Activated CD4-positive, alpha-beta T cell treated with anti-CD3 and anti-CD28 coated beads, Interleukin-2, Interleukin-6, amounts not matched to agents 100 ng/mL and 50 ng/mL, durations not matched to agents 16 hours and 8 hours (primary cell): ENCODE measurements at places on chromosomes 2 and 18.

DNA sequence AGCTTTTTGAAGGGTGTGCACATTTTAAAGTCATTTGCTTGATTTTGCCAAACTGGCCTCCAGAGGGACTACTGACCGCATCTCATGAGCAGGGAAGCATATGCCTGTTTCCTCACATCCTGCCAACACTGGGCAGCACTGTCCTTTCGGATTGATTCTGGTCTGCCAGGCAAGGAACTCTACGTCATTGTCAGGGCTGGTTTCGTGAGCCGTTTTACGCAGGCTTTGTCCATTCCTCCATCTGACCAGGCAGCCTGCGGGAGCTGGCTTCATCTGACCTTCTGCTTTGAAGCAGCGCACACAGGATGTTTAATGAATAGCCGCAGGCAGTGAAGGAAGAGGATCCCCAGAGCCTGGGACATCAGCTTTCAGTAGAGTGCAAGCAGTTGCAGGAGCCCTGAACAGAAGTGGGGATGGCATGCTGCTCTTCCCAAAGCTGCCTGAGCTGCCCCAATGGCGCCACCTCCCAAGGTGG lies 46.3 kb upstream of the SEMA4C start:
- DNase-seq = no peak

DNA sequence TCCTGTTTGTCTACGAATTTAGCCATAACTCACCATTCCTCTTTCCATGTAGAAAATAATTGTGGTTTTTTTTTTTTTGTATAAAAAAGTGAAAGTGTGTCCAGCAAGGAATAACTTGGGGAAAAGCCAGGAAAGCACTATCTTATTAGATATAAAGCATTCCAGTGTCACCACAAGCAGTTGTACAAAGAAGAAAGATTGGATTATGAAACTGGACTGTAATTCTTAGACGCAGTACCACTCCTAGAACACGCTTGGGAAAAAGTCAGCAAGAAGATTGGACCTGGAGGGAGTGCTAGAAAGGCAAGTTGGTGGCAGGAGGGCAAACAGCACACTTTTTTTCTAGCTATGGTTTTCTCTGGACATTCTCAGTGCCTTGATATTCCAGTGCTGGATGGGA lies 186.7 kb downstream of the PARD3B start:
- DNase-seq = no peak

DNA sequence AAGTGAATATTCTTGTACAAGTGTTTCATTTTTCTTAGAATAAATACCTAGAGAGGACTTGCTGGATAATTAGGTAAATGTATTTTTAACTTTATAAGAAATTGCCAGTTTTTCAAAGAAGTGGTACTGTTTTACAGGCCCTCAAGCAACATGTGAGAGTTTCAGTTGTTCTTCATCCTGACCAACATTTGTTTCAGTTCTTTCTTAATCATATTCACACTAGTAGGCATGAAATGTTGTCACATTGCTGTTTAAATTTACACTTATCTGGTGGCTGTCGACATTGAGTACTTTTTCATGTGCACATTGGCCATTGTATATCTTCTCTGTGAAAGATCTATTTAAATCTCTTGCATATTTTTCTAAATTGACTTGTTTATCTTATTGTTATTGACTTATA lies 178.1 kb downstream of the ACOXL start:
- DNase-seq = no peak

- peak; percentile 91 for DNase-seq
These were observed at the start of gene CDK5R2 for GRCh38 chr2:218959141-218959731. Gene CDK5R2, plus strand, starts transcription at chr2:218959666. Its CDS starts 155 bp downstream, at chr2:218959821.

DNA sequence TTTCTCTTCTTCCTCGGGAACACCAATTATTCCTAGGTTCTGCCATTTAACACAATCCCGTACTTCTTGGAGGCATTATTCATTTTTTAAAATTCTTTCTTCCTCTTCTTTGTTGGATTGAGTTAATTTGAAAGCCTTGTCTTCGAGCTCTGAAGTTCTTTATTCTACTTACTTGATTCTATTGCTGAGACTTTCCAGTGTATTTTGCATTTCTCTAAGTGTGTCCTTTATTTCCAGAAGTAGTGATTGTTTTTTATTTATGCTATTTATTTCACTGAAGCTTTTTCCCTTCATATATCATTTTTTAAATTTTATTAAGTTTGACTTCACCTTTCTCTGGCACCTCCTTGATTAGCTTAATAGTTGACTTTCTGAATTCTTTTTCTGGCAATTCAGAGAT lies 13.6 kb upstream of the UPP2 start:
- DNase-seq = no peak

DNA sequence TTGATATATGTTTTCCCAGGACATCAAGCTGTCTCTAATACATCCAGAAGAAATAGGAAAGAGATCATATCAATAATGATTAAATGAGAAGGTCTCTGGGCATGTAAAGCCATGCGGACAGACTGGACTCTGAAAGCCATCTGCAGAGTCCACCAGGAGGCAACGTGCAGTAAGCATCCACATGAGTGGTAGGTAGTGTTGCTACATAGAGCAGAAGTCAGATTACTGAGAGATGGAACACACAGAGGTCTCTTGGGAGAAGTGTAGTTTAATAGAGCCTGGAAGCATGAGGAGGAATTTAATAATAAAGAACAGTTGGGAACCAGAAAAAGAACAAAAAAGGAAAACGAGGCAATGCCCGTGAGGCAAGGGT lies 758.1 kb upstream of the DDX18 start:
- DNase-seq = no peak

- DNase-seq = no peak
These were observed 61.2 kb downstream of the CCDC85A start for GRCh38 chr2:56244911-56245530.

DNA sequence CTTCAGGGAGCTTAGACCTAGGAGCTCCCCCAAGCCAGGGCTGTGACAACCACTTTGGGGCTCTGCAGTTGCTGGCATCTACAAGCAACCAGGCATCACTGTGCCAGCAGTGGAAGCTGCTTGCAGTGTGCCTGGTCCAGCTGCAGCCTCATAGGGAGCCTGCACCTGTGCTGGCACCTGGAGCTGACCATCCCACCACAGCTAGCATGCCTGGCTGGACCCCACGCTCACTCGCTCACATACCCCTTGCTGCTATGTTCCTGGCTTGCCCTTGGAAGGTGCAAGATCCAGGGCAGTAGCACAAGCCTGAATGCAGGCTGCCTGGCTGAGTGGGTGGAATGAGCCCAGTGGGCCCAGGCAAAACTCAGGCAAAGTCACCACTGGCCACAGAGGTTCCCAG lies 82.5 kb downstream of the ZNF804A start:
- DNase-seq = no peak

DNA sequence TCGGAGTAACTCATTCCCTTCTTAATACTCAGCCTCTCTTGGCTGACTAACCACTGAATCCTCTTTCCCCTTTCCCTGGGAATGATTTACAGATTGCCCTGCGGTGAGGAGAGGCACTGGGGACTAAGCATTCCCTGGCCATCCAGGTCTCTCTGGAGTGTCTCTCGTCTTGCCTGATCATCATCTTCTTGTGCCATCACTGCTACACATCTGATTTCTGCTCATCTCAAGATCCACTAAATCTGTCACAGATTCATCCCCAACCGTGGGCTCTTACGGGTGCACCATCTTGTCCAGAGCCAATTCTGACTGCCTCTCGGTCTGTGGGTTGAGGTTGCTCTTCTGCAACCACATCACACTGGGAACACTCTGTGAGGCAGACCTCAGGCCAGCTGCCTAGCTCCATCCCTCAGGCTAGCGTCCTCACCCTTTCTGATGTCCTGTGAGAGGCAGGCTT lies 12.0 kb downstream of the SFTPB start:
- no peak for DNase-seq

DNA sequence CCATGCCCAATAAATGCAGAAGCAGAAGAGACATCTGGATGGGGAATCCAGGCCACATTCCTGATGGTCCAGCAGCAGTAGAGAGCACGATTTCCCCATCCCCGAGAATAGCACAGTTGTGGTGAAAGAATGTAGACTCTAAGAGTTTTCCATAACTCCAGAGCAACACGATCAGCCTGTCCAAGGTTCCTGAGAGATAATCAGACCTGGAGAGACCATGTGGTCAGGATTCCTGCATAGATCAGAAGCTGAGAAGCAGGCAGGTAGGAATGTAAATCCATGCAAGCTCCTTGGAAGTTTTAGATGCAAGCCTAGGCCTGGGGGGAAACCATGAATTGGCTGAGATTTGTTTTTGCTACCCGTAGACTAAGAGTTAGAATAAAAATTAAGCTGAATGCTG lies 34.2 kb upstream of the PTPRM start:
- DNase-seq = no peak

- DNase-seq = no peak
These were observed 295.3 kb upstream of the COL3A1 start for GRCh38 chr2:188678882-188679281.

- DNase-seq = no peak
These were observed 95.7 kb downstream of the NEDD4L start for GRCh38 chr18:58139459-58140386.

- DNase-seq = peak; percentile 64
These were observed 114.5 kb downstream of the INSIG2 start for GRCh38 chr2:118202707-118203303.
